ENCODE measurements at places on chromosomes 3 and 15.
A peak's percentile ranks its signal among the peaks of the same experiment; 100 is the strongest.

DNA sequence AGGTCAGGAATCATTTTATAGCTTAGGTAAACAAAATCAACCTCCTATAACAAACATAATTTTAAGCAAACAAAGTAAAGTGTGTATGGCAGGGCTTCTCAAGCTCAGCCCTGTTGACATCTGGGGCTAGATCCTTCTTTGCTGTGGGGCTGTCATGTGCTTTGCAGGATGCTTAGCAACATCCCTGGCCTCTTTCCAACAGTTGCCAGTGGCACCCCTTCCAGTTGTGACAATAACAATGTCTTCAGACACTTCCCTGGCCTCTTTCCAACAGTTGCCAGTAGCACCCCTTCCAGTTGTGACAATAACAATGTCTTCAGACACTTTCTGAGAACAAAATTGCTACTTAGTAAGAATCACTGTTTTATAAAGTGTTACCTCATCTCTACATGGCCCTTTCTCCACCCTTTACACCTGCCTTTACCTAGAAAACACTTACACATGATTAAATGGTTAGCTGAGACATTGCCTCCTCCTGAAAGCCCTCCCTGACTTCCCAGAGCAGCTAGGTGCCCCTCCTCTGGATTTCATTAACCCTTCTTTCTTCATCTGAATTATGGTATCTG is 194.0 kb upstream of the LMCD1 start:
- DNase-seq: no peak

DNA sequence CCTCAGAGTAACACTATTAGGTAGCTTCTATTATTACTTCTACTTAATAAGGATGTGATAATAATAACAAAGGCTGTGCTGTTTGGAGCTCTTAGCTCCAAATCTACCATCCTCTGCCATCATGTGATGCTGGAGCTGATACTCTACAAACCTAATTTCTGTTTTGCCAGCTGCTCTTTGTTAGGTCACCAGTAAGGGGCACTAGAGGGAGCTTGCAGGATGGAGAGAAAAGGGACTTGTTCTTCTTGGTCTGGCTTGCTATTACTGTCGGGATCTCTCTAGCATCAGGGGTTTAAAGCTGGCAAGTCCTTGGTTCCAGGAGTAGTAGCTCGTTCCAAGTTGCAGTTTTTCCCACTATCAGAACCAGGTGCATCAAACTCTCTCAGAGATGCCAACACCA is 194.9 kb upstream of the KBTBD8 start:
- no peak for DNase-seq

DNA sequence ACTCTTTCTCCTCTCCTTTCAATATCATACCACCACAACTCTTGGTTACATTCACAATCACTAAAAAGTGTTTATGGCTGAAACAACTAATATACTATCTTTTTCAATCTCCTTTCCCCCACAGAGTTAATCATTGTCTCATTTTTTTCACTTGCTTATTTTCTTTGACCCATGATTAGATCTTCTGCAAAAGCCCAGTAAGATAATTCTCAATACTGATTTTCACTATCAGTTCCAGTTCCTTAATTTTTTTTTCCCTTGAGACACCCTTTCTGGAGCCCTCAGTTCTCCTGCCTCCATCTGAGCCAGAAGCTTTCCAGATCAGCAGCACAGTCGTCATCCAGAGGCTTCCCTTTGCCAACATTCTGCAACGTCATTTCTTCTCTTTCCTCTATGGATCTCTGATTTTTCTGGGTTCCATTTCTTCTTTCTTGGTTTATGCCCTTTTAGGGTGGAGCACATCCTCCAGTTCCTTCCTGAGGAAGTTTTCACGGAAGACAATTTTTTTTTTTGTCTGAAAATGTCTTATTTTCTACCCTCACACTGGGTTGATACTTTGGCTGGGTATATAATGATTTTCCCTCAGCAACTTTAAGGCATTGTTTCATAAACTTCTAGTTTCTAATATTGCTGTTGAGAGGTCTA is 88.7 kb upstream of the C15orf39 start:
- peak; percentile 31 for DNase-seq

DNA sequence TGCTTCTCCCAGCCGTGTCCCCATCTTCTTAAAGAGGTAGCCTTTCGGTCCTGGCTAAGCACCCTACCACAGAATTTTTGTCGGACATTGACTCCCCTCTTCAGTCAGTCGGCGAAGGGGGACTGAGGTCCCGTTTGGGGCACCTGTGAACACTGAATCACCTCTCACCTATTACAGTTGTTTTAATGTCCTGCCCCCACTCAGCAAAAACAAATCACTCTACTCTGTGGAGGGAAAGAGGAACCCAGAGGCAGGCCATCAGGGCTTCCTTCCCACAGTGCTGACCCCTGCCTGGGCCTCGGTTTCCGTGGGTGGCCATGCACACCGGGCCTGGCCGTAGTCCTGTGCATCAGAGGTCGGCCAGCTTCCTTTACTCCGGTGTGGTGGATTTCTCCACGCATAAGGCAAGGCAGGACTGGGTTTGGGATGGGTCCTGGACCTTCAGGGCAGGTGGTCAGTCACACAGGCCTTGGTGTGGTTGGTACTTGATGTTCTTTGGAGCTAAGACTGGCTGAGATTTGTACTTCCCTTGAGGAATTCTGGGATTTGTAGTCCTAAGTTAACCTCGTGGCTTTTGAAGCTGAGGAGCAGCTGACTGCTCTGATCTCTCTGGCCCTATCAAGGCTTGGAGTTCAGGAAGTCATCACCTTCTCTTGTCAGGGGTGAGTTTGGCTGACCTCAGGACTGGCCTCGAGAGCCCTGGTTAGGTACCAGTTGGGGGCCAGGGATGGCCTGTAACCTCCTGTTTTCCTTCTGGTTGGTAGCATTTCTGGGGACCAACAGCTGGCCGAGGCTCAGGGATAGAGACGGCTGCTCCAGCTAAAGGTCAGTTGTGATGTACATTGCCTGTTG is 627 bp upstream of the FAM131A start:
- peak; percentile 35 for DNase-seq

DNA sequence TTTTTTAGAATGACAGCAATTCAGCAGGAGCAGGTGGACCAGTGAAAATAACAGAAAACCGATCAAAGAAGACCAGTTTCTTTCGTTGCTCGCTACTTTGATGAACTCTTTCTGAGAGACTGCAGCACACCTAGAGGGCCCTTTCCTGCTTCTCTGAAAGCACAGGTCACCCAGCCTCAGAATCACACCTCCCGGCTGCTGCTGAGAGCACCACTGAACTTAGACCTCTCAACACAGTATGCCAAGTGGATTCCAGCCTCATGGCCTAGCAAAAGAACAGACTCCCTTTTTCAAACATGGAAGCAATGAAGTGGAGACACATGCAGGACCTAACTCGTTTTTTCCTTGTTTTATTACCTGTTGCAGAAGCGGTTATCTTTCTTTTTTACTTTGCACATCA is 13.9 kb upstream of the APH1B start:
- DNase-seq: no peak

DNA sequence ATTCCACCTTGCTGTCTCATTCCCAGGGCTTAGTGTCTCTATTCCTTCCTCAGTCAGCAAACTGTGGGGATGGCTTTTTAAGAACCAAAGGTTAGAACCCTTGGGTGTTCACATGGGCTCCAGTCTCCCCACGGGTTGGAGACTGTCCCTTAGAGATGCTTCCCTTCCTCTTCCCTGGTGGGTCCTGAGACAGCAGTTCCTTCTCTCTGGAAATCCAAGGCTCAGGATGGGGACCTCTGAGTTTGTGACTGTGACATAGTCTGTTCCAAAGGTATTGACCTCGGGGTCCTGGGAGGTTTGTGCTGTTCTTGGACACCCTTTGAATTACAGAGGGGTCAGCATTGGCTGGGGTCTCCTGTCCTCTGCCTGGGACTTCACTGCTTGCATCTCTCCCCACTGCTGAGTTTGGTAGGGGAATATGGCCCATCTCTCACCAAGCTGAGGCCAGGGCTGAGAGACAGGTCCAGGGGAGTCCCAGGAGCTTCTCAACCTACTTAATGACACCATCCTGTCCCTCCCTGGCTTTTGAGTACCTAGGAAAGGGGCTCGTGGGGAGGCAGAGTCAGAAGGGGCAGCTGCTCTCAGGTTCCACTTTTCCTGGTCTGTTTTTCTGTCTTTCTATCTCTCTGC is 1.5 kb downstream of the GRM2 start:
- DNase-seq: peak; percentile 38

Data from tibial artery (tissue), 4 donors.